RPMI7951 (cell line): ENCODE measurements at places on chromosomes 6 and 20. TPM values are rescaled to one million over a fixed set of nuclear protein-coding genes. Genes with fewer than 3 reads are reported as not detected.

GRCh38 chr20:20719411-20719810, 7.0 kb upstream of the RALGAPA2 start:
- DNase-seq: no peak

- DNase-seq: peak; percentile 94
Measured at GRCh38 chr20:29497261-29497671, 1760.2 kb upstream of the DEFB115 start.

DNA sequence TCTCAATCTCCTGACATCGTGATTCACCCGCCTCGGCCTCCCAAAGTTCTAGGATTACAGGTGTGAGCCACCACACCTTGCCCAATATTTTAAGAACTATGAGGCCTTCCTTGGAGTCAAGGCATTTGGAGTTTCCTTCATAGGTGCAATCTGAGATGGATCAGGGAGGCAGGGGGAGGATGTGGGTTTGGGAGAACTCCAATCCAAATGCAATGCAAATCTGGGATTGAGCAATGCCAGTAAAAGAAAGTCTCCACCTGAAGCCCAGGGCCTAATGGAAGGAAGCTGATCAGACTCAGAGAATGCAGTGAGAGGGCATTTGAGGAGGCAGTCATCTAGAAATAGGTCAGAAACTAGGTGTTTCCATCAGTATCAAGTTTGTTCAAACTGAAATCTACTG, 21.2 kb downstream of the RSPH3 start:
- peak; percentile 37 for DNase-seq

GRCh38 chr6:107740496-107741190, 83.5 kb downstream of the SCML4 start:
- peak; percentile 14 for DNase-seq

GRCh38 chr6:39303425-39304153, 10.6 kb downstream of the KCNK17 start:
- DNase-seq: no peak

DNA sequence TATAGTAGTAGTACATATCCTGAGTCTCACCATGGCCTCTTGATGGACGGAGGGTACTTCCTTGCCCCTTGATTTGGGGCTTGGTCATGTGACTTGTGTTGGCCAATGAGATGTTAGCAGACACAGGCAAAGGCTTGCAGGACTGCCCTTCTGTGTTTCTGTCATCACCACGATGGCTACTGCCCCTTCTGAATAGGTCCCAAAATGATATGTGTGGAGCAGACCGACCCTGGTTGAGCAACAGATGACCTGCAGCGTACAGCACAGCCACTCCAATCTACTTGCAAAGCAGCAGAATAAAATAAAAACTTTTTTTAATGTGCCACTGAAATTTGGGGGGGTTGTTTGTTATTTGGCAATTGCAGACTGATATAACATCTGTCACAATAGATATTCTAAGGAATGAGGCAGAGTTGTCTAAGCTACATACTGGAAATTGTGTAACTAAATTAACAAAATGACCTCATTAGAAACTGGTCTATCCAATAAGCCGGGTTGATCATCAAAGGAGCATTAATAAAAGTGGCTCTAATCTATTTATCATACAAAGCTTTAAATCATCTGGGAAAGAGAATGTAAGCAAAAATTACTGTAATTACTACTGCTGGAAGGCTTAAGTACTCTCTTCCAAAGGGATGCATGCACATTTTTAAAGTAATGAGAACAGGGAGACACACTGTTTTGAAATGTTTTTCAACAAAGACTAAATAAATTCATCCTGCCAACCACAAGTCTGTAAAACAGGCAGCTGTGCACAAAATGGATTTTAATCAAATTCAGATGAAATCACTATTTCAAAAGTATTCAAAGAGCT, 209.5 kb downstream of the KIF16B start:
- no peak for DNase-seq

GRCh38 chr6:156925718-156926607, 148.8 kb downstream of the ARID1B start:
- DNase-seq: no peak

DNA sequence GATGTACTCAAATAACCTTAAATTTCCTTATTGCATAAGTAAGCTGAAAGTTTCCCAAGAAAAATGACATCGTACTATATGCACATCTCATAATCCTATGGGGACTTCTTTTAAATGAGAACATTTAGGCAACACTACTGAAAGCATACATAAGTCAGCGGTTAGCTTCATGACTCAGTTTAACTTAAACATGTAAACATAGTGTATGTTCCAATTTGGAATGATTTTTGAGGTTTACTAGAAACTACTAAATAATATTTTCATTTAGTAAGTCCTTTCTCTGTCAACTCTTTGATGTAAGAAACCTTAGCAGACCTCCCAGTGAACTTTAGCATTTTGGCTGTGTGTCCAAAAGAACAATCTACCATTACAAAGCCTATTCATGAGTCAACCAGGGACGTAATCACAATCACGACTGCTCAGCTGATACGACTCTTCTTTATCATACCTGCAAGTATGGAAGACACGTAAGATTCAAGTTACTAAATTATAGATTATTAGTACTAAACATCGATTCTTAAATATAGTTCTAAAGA, 19.3 kb downstream of the HIVEP2 start:
- peak; percentile 16 for DNase-seq

GRCh38 chr6:138577151-138577915, 78.0 kb upstream of the NHSL1 start:
- peak; percentile 68 for DNase-seq

Gene KHDC1L
- 0.29 TPM in 1 of 2 replicates, not detected in the other for total RNA-seq

Gene HRH3
- total RNA-seq: not detected in 2 replicates

DNA sequence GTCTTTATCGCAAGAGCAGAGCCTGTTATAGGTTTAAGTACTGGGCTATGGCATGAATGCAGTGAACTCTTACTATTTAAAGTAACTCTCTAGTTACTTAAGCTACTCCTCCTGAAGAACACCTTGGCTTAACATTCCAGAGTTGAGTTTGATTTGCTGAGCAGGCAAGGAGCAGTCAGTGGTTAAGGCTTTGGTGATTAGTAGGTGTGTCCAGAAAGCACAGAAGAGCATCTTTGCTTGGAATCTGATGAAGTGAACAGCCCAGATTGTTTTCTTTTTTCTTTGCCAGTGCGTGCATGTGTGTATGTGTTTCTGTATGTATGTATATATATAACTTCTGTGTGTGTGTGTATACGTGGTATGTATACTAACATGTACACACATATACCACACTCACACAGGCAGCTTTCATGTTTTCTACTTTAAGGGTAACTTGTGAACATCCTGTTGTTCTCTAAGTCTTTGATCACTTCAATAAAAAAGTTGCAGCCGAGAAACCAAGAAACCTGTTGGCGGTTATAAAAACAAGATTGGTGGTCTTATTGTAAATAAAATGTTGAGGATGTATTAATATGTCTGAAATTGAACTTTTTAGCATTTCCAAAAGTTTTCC, 56.2 kb upstream of the TULP4 start:
- no peak for DNase-seq

DNA sequence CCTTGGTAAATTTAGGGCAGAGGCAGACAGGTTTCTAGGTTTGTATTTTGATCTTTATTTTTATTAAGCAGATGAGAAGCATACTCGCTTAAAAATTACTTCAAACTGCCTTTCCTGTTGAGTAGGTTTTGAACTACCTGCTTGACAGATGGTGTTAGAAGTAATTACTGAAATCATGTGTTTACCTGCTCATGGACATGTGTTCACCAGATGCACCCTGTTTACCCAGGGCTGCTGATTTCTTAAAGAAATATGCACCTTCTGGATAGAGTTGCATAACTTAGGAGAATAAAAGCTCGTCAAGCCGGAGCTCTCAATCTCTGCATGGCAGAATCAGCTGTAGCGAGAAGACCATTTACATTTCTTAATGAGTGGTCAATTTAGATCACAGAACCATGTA, 165.1 kb downstream of the CDKAL1 start:
- no peak for DNase-seq

- peak; percentile 98 for DNase-seq
Measured at GRCh38 chr20:47274401-47275108, 81.9 kb downstream of the ZMYND8 start.

Gene IL17F
- not detected in 2 replicates for total RNA-seq

Gene ARHGAP18
- 37.1 and 47.5 TPM in 2 replicates for total RNA-seq

DNA sequence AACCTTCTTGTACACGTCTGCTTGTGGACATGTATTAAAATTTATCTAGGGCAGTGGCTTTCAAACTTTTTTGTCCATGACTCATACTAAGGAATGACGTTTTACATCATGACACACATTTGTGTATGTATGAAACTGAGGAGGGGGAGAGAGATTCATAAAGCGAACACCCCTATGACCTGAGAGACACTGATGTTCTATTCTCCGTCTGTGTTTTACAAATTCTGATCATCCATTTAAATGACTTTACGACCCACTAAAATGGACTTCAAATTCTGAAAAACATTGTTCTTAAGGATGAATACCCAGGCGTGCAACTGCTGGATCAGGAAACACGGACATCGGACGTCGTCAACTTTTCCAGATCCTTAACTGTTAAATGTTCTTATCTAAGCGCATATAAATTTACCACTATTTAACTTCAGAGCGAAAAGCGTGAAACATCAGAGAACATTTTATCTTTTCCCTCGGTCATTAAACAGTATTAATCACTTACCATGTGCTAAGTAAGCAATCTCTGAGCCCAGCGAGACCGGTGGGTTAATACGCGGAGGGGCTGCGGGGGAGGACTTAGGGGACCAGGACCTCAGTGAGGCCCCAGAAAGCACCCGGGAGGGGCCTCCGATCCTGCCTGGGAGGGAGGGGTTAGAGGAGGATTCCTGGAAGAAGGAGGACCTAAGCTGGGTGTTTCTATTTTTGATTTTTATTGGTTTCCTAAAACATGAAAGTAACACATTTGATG, 1.2 kb downstream of the PLAGL1 start:
- DNase-seq: peak; percentile 52

GRCh38 chr20:23206061-23206460, 119.9 kb upstream of the CD93 start:
- DNase-seq: no peak

DNA sequence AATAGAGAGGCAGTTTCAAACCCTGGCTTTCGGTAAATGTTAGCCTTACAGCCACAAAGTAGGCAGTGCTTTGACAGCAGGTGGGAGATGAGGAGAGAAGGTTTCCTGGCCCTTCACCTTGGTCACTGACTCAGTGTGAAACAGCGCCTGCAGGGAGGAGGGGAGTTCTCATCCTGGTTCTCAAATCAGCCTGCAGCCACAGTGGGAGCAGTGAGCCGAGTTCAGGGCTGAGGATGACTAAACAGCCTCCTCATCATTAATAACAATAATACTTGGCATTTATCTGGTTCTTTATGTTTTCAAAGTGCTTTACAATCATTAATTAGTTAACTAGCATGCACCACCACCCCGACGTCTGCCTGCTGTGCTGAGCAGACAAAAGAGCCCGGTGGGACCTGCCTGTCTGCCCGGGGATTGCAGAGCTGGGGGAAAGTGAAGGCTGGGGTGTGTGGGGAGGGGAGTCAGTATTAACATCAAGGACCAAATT, 59.6 kb downstream of the PRDM1 start:
- DNase-seq: peak; percentile 34

GRCh38 chr6:137843211-137843610, 23.8 kb upstream of the TNFAIP3 start:
- no peak for DNase-seq

DNA sequence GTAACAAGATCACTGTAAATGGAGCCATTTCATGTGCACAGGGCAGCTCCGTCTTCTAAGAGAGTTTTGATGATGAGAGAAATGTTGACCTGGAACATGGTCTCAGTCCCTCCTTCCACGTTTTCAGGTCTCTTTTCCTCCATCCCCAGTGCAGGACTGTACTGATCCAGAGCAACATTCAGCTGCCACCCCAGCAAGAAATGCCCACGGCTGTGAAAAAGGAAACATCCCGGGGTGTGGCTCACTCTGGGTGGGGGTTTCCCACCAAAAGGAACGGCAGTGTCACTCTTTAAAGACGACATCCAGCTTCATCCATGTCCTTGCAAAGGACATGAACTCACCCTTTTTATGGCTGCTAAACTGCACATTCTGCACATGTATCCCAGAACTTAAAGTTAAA, 92.6 kb downstream of the ERMARD start:
- DNase-seq: no peak

- no peak for DNase-seq
Measured at GRCh38 chr6:64034291-64034690, 398.7 kb downstream of the PHF3 start.

Gene KCNQ5
- not detected in 2 replicates for total RNA-seq

Gene ZNFX1
- 38.3 and 42.3 TPM in 2 replicates for total RNA-seq

Gene VSX1
- 2.8 and 3.8 TPM in 2 replicates for total RNA-seq

- DNase-seq: peak; percentile 67
Measured at GRCh38 chr6:140105857-140106256, 731.4 kb upstream of the CITED2 start.

- no peak for DNase-seq
Measured at GRCh38 chr6:53645859-53646258, 19.7 kb downstream of the KLHL31 start.
